G401 (cell line): ENCODE measurements at places on chromosomes 7 and 10.
A peak's percentile ranks its signal among the peaks of the same experiment; 100 is the strongest.

- no peak for DNase-seq
These were observed 3.2 kb downstream of the PPRC1 start for GRCh38 chr10:102135956-102136526.

GRCh38 chr7:104272767-104273384 lies 55.5 kb upstream of the LHFPL3 start:
- DNase-seq: peak; percentile 55

DNA sequence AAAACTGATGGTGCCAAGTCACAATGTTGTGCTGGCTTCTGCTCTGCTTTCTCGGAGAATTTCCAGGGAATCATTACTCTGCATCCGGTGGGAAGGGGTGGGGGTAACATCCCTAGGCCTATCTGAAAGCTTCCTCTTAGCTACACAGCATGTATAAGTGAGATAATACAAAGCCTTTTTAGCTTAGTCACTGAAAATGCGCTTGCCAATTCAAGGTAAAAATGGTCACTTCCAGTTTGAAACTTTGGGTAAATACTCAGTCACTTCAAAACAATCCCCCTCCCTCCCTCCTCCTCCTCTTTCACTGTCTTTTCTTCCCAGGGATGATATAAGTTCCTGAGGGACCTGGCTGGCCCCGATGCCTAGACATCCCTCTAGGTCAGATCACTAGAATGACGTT lies 57.3 kb upstream of the APBB1IP start:
- no peak for DNase-seq

- DNase-seq: no peak
These were observed 93.2 kb upstream of the KIF5B start for GRCh38 chr10:32149252-32149955.

DNA sequence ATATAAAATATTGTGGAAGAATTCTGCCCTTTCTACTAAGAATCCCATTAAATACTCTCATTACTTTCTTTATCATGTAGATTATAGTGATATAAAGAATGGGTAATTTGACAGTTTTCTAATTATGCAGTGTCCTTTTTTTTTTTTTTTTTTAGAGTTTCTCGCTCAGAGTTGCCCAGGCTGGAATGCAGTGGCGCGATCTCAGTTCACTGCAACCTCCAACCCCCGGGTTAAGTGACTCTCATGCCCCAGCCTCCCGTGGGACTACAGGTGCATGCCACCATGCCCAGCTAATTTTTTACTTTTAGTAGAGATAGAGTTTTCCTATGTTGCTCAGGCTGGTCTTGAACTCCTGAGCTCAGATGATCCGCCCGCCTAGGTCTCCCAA lies 1143.4 kb upstream of the SORCS1 start:
- DNase-seq: no peak

GRCh38 chr10:116870949-116871348 lies 21.6 kb downstream of the ENO4 start:
- no peak for DNase-seq

- DNase-seq: no peak
These were observed 32.0 kb downstream of the PRLHR start for GRCh38 chr10:118563373-118563890.

- no peak for DNase-seq
These were observed 281.7 kb downstream of the FRMD4A start for GRCh38 chr10:14048930-14049613.

GRCh38 chr10:62814756-62815380 lies 1.3 kb downstream of the EGR2 start:
- DNase-seq: no peak

- peak; percentile 27 for DNase-seq
These were observed 808.5 kb upstream of the CELF2 start for GRCh38 chr10:10209167-10209566.

GRCh38 chr10:121567569-121567968 lies 30.7 kb downstream of the FGFR2 start:
- no peak for DNase-seq

DNA sequence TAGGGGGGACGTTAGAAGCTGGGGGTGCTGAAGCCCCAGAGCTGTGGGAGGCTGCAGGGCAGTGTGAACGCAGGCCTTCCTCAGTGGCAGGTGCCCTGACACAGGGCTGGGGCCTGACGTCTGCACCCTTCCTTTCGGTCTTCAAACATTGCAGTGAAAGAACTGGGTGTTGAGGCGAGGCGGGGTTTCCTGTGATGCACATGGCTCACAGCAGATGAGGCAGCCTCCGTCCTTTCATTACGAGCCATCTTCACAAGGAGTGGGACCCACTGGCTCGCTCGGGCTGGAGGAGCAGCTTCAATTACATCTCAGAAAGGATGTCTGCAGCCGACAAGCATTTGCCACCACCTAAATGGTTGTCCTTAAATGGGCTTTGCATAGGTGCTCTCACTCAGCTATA lies 180.3 kb upstream of the SHH start:
- no peak for DNase-seq

DNA sequence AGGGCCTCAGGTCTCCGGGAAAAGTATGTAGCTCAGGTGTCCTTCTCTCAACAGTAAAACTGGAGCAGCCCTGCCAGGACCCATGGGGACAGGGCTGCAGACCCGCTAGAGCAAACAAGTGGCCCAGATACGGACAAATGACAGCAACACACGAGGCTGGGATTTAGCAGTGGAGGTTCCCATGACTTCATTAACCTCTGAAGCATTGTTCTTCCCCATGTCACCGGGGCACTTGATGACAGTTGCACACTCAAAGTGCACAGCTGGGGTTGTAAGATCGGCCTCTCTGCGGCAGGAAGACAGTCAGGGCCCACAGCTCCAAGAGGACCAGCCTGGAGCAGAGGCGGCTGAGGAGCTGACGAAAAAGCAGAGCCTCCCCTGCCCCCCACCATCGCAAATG lies 12.5 kb upstream of the PODXL start:
- DNase-seq: no peak

DNA sequence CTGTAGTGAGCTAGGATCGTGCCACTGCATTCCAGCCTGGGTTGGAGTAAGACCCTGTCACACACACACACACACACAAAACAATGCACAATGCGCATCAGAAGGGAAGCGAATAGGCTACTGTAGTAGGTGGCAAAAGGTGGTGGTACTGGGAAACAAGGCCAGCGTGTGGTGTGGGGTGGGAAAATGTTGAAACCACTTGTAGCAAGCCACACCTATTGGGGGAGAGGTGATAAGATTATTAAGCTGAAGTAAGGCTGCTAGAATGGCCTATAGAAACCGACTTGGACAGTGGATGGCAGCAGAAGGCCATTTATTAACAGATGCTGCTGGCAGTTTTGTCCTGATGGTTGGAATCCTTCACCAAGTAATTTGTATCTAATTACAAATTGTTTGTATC lies 7.2 kb upstream of the CHCHD1 start:
- peak; percentile 41 for DNase-seq

DNA sequence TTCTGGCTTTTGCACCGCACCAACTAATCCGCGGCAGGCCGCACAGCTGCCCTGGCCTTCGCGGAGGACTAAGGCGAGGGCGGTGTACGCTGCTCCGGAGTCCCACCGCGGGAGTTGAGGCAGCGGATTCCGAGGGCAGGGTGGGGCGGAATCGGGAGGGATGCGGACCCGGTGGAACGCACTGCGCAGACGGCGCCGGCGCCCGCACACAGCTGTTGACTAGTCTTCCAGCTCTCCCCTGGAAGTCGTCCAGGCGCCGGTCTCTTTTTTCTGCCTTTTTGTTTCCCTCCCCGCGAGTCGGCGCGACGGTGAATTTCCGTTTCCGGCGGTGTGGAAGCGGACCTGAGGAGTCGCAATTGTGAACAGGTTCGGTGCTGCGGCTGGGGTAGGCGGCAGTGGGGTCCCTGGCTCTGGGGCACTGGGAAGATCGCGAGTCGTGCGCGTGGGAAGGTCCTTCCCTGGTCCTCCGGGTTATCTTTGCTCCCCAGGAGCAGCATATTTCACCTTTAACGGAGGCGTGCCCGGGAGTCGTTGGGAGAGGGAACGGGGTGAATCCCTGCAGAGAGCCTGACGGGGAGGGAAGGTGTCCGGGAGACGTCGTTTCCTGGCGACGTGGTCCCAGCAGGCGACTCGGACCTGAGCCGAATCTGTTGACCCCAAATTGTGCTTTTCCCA lies at the start of gene ASAH2B:
Gene ASAH2B, plus strand, starts transcription at position 319 of the 675 bp plus-strand sequence. CDS start 5,195 bp downstream, outside the sequence.
- DNase-seq: peak; percentile 71

GRCh38 chr10:111390813-111391563 lies 314.2 kb downstream of the ADRA2A start:
- no peak for DNase-seq

DNA sequence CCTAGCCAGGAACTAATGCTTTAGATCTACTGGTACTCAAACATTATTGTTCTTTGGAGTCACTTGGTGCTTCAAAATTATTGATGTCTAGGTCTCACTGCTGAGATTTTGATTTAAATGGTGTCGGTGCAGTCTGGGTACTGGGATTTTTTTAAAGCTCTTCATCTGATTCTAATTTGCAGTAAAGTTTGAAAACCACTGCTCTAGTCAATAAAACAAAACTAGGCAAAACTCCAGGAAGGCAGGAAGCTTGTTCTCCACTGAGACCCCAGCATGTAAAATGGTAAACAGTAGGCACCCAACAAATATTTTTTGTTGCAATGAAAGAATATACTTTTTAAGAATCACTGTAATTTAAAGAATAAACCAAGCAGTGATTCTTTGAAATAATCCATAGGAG lies 49.7 kb downstream of the ADD3 start:
- DNase-seq: no peak

- no peak for DNase-seq
These were observed 38.9 kb downstream of the UNC5B start for GRCh38 chr10:71251319-71251718.

DNA sequence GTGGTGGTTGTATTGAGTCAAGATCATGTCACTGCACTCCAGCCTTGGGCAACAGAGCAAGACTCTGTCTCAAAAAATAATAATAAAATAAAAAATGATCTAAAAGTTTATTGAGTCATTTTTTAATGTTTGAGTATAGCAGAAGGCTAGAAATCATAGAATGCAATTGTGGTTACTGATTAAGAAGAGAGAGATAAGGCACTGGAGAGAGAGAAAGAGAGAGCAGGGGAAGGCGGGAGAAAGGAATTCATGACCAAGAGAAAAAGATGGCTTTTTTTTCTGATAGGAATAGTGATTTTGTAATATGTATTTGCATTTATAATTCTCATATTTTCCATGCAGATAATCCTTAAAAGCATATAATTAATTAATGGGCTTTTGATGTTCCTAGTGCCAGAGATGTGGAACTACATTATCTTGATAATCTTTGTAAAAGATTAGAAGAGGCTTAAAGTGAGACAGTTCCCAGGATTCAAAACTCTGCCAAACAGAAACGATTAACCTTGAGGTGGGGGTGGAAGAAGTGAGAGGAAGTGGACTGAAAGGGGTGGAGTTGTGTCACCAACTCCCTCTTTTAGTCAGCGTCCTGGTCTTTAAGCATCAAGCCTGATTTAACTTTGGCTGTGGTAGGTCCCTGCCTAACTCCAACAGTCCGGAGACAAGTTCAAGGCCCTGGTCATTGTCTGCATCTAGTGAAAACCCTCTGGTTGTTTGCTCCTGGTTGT lies 76.2 kb downstream of the CHN2 start:
- DNase-seq: no peak

- no peak for DNase-seq
These were observed 4.5 kb upstream of the NUDCD3 start for GRCh38 chr7:44494960-44495359.

- DNase-seq: no peak
These were observed 23.6 kb downstream of the GIMAP7 start for GRCh38 chr7:150538259-150538658.

DNA sequence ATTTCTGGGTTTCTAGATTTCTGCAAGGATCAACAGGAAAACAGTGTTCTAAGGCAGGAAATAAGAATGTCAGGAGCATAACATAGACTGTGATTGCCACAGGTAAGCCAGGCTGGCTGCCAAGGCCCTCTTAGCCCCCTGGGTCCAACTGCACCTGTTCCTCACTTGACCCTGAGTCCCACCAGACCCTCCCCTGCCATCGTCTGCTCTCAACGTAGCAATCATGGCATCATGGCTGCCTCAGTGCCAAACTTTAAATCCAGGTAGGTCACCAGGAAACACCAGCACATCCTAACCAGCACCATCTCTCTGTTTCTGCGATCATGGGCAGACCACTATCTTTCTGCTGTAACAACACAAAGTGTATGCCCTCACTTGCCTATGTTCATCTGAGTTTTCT lies 267.2 kb downstream of the PAXIP1 start:
- no peak for DNase-seq

- no peak for DNase-seq
These were observed 91.1 kb downstream of the TEX36 start for GRCh38 chr10:125591886-125592285.

DNA sequence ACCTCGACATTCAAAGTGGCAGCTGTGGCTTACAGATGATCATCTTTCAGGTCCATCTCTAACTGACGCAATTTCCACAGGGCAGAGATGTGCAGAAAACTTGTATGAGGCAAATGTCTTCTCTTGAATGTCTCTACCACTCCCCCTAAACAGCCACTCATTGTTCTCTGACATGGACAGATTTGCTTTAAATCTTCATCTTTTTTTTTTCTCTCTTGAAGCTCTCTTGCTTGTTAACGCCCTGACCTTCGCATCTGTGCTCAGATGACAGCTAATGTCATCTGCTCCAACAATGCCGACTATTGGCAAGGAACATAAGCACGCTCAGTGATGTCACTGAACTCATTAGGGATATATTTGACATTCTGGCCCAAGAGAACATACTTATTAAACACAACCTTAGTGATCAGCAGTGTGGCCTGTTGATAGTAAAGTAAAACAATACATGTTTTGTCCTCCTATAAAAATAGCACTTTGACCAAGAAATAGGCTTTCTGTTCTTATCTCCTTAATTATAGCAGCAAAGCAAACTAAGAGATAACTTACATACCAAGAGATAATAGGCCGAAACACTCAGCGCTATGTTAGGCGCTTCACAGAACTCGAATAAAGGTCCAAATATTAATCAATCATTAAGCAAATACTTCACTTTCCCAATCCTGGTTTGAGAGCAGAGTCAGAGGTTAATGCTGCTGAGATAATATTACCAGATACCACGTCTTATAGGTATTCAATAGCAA lies 583.5 kb downstream of the PARD3 start:
- DNase-seq: no peak

GRCh38 chr7:116834815-116835504 lies 27.4 kb upstream of the CAPZA2 start:
- DNase-seq: peak; percentile 34

- DNase-seq: peak; percentile 13
These were observed 733 bp upstream of the ARL5B start for GRCh38 chr10:18658271-18659124.

GRCh38 chr7:13933536-13933935 lies 55.9 kb downstream of the ETV1 start:
- peak; percentile 98 for DNase-seq

DNA sequence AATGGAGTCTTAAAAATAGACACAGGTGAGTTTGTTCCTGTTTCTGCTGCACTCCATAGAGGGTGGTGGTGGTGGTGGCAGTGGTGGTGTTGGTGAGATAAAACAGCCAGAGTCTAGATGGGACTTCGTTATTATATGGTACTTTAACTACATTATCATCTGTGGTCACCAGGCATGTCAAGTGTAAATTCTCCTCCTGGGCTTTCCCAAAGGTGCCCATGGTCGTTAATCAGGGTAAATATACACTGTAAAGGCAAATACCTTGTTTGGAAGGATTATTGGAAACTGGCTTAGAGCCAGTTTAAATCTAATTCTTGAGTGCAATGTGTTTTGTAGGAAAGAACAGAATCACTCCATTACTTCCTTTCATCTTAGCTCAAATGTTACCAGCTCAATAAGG lies 21.5 kb upstream of the COMMD3 start:
- DNase-seq: no peak
